ENCODE measurements at places on chromosomes 5 and 9.

GRCh38 chr9:124716808-124717207 lies 54.3 kb downstream of the NR6A1 start:
- DNase-seq, result no peak

GRCh38 chr5:180974612-180975315 lies 13.9 kb upstream of the BTNL3 start:
- no peak for DNase-seq

DNA sequence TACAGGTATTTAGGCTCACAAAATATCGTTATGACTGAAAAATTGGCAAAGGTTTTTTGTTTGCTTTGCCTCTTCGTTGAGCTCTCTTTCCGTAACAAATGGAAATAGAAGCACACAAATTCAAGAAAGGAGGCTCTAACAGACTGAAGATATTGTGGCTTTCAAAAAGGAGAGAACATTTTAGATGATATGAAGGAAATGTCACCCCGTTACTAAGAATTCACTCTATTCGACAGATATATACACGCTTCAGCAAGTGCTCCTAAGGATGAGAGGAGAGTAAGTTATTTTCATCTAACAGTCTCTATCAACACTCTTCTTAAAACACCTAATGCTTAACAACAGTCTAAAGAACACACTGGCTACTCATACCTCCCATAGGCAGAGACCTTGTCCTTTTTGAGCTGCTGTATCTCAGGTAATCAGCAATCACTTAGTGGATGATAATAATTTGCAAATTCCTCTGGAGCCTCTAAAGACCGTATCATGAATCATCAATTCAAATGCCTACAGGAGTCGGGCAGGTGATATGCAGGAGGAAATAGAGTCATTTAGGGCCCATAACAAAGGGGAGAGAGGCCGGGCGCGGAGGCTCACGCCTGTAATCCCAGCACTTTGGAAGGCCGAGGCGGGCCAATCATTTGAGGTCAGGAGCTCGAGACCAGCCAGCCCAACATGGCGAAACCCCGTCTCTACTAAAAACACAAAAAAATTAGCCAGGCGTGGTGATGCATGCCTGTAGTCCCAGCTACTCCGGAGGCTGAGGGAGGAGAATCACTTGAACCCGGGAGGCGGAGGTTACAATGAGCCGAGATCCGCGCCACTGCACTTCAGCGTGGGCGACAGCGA lies 1.4 kb upstream of the HSDL2 start:
- no peak for DNase-seq

DNA sequence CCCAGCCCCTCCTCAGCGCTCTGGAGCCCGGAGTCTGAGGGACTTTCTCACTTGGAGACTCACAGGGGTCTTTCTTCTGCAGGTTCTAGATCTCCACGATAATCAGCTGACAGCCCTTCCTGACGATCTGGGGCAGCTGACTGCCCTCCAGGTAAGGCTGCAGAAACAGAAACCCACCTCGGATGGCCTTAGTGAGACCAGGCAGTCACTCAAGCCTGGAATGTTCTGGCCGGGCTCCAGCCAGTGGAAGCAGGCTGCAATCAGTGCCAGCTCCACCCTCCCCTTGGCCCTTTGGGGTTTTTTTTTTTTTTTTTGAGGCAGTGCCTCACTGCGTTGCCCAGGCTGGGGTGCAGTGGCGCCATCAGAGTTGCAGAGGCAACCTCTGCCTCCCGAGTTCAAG lies 7.6 kb downstream of the LRSAM1 start:
- DNase-seq, result no peak

- DNase-seq, result no peak
Measured at GRCh38 chr5:177994063-177994462, 2.0 kb downstream of the PROP1 start.

- DNase-seq, result no peak
Measured at GRCh38 chr9:19409401-19410194, 789 bp downstream of the ACER2 start.

DNA sequence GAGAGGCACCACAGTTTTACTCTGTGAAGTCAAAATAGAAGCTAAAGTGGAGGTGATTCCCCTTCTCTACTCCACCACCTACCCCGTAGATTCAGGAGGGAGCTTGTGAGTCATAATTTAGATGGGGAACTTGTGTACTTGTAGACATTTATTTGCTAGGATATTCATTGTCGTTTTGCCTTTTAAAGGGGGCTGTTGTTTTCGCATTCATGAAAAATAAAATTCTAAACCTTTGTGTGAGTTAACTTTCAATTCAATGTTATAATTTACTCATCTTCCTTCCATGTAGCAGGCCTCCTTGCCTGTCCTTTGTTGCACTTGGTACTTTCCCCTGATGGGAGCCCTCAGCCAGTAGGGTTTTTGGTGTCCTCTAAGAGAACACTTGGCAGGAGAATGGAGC lies 22.0 kb downstream of the SECISBP2 start:
- no peak for DNase-seq

DNA sequence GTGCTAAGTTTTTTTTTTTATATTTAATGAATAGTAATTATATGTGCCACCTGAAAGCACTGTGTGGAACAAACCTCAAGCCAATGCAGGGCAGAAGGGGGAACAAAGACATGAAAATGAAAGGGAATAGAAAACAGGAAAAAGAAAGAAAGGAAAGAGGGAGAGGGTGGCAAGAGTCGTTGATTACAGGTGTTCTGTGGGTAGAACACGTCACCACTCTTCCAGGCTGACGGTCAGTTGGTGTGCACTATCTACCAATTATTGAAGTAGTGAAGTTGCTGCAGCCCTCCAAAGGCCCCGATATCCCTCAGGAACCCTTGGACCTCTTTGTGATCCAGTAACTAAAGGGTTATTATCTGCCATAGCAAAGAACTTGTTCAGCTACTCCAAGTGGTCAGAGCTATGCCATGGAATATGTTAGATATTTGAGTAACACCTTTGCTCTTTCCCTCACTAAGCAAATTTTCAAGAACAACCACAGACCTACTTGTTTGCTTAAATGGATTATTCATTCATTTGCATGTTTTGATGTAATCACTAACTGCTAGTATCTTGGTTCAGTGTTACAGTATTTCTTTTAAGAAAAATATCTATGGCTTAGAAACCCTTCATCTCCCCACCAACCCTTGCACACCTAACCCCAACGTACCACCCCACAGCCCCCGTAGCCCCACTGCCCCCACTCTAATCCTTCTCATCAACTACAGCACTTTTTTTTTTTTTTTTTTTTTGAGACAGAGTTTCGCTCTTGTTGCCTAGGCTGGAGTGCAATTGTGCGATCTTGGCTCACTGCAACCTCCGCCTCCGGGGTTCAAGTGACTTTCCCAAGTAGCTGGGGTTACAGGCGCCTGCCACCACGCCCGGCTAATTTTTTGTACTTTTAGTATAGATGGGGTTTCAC lies 31.3 kb downstream of the FYB1 start:
- DNase-seq, result no peak

- no peak for DNase-seq
Measured at GRCh38 chr9:134283111-134283515, 43.1 kb upstream of the RXRA start.

DNA sequence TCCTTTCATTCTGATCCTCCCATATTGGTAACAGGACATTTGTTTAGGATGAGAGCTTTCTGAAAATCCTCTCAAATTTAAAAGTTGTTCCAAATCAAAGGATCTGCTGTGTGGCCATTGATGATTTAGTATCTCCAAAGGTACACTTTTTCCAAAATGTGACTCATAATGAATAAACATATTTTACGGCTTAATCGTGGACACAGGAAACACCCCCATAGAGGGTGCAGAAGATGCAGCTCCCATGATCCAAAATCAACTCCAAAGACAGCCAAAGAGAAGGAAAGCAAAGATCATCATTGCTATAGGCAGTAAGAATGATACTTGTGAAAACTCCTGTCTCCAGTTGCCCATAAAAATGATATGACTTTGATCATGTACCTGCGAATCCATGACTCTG lies 239.7 kb downstream of the PIK3R1 start:
- no peak for DNase-seq

GRCh38 chr5:139181322-139181730 lies 16.8 kb downstream of the SIL1 start:
- DNase-seq, result no peak

DNA sequence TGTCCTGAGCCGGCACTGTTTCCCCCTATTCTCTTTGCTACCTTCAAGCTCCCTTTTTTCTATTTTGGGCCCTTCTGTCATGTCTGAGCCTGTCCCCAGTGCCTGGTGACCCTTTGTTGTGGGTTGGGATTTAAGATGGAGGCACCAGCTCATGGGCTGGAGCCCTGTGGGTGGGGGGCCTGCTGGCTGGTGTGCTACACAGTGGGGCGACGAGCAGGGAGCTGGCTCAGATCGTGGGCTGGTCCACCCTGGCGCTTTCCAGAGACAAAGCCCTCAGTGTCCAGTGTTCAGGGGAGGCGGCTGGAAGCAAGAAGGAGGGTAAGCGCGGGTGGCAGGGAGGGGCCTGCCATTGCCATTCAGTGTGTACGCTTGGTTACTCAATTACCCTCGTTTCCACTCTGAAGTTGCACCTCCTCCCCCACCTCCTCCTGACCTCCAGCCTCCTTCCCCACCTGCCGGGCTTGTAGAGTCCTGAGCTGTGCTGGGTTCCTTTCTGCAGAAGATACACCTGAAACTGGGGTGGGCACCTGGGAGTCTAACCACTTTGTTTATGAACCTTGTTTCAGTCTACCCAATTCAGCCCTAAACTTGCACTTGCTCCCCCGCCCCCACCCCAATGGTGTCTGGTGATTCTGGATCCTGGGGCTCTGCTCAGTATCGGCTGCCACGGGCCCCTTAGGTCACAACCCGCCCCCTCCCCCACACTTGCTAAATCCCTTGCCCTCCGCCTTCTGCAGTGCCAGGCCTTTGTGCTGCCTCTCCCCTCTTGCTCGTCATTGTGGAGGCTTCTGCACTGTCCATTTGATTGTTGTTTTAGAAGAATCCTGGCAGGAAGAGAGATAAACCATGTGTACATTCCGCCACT lies 49.9 kb downstream of the MVB12B start:
- DNase-seq, result no peak

DNA sequence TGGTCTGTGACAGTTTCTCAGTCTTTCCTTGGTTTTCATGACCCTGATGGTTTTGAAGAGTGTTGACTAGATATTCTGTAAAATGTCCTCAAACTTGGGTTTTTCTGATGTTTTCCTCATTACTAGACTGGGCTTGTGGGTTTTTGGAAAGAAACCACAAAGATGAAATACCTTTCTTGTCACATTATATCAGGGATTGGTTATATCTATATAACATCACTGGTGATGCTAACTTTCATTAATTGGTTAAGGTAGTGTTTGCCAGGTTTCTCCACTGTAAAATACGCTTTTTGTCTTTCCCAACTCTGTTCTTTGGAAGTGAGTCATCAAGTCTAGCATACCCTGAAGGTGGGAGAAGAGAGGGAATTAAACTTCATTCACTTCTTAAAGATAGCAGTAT lies 3.3 kb upstream of the IL31RA start:
- DNase-seq, result no peak

GRCh38 chr9:109100543-109101201 lies 19.1 kb downstream of the TMEM245 start:
- DNase-seq, result no peak

- no peak for DNase-seq
Measured at GRCh38 chr9:14097666-14098415, 216.1 kb downstream of the NFIB start.

GRCh38 chr9:95773053-95773418 lies 102.5 kb upstream of the ERCC6L2 start:
- no peak for DNase-seq

DNA sequence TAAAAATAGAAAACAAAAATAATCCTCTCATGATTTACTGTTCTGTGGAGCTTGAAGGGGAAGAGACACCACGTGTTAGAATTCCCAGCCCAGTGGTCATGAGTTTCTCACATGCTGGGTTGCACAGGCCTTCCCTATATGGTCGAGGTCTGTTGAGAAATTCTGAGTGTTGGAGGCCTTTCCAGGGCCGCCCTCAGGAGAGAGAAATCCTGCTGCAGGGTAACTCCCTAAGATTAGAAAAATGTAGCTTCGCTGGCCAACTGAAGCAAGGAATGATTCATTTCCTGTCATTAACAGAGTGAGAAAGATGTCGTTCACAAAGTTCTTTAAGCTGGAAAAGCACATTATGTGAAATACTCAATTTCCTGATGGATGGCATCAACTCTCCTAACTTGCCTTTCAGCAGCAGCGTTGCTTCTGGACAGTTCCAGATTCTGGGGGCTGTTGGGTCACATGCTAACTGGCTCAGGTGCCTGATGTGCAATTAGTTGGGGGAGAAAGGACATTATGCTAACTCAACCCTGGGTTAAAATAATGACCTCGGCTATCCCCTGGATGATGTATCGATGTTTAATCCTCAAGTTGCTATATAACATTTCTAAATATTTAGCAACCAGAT lies 104.8 kb upstream of the CD180 start:
- DNase-seq, result peak; percentile 3

DNA sequence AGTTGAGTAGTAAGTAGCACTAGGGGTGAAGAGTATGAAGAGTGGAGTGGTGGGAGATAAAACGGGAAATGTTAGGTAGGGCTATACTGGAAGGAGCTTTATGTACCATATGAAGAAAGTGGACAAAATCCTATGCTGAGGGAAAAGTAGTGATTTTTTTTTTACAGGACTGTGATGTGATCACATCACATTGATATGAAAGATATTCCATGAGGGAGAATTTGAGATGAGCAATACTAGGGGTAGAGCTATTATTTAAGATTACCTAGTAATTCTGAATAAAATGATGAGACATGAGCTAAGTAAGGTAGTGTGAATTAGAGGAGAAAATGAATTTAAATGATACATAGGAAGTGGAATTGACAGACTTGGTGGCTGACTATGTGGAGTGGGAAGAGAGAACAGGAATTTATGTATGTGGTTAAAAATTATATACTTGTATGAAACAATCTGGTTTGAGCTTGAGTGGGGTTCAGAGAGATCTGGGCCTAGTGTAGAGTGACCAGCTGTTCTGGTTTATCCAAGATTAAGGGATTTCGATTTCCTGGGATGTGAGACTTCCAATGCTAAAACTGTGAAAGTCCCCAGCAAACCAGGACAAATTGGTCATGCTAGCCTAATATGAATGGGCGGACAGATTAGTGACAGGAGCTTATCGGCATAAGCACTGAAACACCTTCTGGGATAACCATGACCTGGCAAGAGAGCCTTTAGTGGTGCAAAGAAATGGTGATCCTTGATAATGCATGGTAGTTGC lies 29.3 kb upstream of the STOM start:
- DNase-seq, result no peak

DNA sequence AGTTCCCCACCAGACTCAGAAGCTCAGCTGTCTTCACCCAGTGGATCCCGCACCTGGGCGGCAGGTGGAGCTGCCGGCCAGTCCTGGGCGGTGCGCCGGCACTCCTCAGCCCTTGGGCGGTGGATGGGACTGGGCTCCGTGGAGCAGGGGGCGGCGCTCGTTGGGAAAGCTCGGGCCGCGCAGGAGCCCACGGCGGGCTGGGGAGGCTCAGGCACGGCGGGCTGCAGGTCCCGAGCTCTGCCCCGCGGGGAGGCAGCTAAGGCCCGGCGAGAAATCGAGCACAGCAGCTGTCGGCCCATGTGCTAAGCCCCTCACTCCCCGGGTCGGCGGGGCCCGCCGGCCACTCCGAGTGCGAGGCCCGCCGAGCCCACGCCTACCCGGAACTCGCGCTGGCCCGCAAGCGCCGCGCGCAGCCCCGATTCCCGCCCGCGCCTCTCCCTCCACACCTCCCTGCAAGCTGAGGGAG lies 560.0 kb downstream of the BRINP1 start:
- DNase-seq, result no peak
